ENCODE measurements at places on chromosomes 1 and 21. TPM values are rescaled to one million over a fixed set of nuclear protein-coding genes. Genes with fewer than 3 reads are reported as not detected.

The LCK gene
- 75.3 TPM for total RNA-seq

The GPR89B gene
- 19.5 TPM for total RNA-seq

The APCS gene
- total RNA-seq = not detected

GRCh38 chr1:230807561-230808280 is 60.5 kb downstream of the CAPN9 start:
- no peak overlapping the region for H3K27ac ChIP-seq
- H3K4me1 ChIP-seq = no peaks in the 10 kb centered on the region
- no peaks in the 10 kb centered on the region for H3K27me3 ChIP-seq
- no peak overlapping the region for H3K4me3 ChIP-seq

DNA sequence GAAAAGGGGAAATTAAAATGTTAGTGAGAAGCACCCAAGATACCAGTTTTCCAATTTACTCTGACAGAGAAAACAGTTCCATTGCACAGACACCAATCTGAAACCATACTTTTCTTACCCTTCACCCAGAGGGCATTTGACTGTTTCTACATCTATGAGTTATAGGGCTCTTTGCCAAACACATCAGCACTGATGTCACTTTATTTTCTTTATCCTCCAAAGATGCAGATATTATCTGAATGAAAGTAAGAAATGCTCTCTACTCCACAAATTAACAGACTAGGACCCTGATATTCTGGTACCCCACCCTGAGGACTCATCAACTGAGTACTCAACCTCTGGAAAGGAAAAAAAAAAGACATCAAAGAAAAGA is 24.2 kb upstream of the PEX19 start:
- no peak for DNase-seq
- peaks cover 4% of the 10 kb centered on the region for H3K4me1 ChIP-seq
- no peak overlapping the region for H3K4me3 ChIP-seq
- H3K36me3 ChIP-seq = peaks cover 50% of the 10 kb centered on the region
- H3K27me3 ChIP-seq = no peaks in the 10 kb centered on the region

The DDR2 gene
- 2.1 TPM for total RNA-seq

Measured in H1 (cell line).